DMS79 treated with DMSO at 0.1 percent for 48 hours (cell line): ENCODE measurements at places on chromosomes 6 and 20.
A peak's percentile ranks its signal among the peaks of the same experiment; 100 is the strongest.

- no peak for DNase-seq
These were observed 3.4 kb upstream of the MICAL1 start for GRCh38 chr6:109458774-109459531.

DNA sequence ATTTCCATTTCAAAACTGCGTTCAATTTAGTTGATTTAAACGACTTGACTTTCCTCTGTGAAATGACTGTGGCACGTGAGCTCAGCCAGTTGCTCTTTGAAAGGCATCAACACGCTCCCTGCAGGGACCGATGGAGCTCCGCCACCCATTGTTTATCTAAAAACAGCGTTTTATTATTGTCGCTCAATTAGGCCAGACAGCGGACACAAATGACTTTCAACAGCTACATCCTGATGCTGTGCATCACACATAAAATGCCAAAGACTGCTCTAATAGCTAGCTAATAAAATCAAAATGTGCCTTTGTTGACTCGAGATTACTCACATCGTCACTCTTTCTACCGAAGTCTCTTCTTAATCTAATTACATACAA lies 332.5 kb downstream of the CD83 start:
- DNase-seq: no peak

GRCh38 chr6:37483917-37484785 lies 15.5 kb downstream of the CCDC167 start:
- DNase-seq: peak; percentile 20

DNA sequence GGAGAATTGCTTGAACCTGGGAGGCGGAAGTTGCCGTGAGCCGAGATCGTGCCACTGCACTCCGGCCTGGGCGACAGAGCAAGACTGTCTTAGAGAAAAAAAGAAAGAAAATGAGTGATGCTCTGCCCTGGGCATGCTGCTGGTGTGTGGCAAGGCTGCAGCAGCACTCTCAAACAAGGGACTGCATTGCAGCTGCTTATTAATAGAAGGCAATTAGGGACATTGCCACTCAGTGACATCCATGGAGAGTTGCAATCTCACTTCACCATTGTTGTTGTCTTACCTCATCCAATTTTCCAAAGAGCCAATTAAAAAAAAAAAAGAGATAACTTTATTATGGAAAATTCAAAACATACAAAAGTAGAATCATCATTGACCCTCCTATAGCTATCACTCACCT lies 131.1 kb downstream of the LRRC1 start:
- DNase-seq: peak; percentile 23

DNA sequence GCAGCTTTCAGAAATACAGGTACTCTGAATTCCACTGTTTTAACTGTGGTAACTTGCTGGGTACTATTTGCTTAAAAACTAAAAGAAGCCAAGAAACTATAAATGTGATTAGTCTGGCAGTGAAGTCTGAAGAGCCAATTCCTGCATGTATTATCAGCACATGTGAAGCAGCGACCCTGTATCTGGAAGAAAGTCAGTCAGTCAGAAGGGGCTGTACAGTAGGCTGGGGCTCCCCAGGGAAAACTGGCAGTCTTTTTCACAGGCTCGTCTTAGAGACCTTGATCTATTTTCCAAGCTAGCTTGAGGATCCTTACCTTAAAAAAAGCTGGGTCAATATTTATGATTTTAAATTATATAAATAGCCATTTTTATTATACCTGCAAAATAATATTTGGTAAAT lies 104.9 kb downstream of the PDSS2 start:
- DNase-seq: no peak

GRCh38 chr6:134196568-134197193 lies 121.2 kb downstream of the SGK1 start:
- DNase-seq: no peak

DNA sequence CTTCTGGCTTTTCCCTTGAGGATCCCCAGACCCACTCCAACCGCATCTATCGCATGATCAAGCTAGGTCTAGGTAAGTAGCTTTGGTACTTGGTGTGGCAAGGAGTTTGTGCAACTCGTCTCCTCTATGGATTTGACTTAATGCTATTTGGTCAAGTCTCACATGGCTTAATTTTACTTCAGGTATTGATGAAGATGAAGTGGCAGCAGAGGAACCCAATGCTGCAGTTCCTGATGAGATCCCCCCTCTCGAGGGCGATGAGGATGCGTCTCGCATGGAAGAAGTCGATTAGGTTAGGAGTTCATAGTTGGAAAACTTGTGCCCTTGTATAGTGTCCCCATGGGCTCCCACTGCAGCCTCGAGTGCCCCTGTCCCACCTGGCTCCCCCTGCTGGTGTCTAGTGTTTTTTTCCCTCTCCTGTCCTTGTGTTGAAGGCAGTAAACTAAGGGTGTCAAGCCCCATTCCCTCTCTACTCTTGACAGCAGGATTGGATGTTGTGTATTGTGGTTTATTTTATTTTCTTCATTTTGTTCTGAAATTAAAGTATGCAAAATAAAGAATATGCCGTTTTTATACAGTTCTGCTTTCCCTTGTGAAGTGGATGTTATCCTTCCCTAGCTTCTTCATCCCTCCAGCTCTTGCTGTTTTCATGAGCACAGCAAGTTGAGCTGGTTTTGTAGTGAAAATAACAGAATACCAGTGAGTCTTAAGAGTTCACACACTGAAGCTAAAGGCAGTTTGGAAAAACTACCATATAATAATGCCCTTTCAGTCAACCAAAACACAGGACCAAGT lies 3.8 kb downstream of the SLC35B2 start:
- no peak for DNase-seq

GRCh38 chr6:92297101-92297500 lies 1122.3 kb downstream of the EPHA7 start:
- no peak for DNase-seq

- no peak for DNase-seq
These were observed 3.5 kb upstream of the SLC22A2 start for GRCh38 chr6:160261991-160262680.

- no peak for DNase-seq
These were observed 12.0 kb upstream of the CCDC170 start for GRCh38 chr6:151481786-151482185.

DNA sequence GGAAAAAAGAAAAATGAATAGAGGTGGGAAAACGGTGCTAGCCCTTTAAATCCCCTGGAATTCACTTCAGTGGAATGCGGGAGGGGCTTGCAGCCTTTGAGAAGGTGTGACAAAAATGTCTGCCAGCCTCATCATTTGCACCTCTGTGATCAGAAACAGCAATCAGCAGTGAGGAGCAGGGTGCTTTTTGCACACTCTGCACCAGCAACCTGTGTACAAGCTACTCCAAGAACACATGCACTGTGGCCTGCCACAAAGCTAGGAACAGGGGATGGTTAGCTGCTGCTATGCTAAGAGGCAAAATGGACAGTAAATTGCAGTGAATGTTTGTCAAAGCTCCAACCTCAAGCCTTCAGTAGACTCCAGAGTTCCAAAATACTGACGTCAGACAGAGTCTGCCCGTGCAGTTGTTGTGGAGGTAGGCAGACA lies 29.7 kb downstream of the GINS1 start:
- DNase-seq: no peak

- DNase-seq: no peak
These were observed 30.6 kb downstream of the DACT2 start for GRCh38 chr6:168288781-168289570.

DNA sequence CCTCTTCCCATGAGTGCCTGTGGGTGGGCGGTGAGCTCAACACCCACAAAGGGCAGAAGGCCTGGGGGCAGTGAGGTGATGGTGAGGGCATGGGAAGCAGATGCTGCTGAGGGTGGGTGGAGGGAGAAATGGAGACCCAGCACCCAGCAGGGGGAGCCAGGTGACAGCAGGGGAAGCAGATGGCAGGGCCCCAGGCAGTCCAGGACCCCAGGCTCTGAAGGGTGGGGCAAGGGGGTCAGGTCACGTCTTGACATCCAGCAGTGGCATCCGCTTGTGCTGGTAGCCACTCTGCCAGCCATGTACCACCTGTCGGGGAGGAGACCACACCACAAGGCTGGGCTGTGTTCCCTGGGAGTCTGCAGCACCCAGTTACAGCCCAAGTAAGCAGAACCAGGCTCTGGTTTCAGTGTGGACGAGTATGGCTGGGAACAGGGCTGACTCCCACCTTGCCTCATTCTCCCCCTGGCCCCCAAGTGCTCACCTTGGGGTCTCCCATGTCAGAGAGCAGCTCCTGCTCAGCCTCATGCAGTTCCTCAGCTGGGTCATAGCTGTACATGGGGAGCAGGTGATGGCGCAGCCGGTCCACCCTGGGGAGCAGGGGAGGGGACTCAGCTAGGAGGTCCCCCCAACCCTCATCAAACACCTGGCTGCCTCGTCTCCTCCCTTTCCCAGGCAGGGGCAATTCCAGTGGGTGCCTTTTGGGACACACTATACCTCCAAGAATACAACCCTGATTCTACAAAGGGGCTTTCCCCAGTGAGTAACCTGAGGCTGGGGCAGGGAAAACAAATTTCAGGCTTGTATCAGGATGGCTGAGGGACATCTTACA lies 2.0 kb downstream of the SMIM29 start:
- DNase-seq: peak; percentile 1

DNA sequence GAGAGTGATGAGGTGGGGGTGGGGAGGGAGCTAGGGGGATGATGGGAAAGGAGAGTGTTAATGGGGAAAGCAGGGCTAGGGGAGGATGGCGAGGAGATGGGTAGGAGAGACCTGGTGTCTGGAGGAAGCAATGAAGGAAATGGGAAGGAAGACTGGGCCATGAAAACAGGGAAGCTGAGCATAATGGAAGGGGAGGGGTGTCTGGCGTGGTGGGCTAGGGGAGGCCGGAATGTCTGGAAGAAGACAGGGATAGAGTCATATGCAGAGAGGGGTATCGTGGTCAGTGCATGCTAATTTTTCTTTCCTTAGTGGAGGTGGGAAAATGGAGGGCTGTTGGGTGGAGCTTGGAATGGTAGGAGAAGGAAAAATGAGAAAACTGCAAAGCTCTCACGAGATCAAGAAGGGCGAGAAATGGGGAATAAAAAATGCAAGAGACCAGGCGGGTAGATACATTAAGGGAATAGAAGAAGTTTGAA lies 423 bp downstream of the KLHDC3 start:
- peak; percentile 41 for DNase-seq

DNA sequence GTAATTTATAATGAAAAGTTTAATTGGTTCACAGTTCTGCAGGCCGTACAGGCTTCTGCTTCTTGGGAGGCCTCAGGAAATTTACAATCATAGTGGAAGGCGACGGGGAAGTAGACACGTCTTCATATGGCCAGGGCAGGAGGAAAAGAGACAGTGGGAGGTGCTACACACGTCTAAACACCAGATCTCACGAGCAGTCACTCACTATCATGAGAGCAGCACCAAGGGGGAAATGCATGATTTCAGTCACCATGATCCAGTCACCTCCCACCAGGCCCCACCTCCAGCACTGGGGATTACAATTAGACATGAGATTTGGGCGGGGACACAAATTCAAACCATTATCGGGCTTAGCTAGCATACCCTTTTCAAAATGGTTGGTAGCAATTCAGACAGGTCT lies 41.2 kb downstream of the EIF2S2 start:
- no peak for DNase-seq

DNA sequence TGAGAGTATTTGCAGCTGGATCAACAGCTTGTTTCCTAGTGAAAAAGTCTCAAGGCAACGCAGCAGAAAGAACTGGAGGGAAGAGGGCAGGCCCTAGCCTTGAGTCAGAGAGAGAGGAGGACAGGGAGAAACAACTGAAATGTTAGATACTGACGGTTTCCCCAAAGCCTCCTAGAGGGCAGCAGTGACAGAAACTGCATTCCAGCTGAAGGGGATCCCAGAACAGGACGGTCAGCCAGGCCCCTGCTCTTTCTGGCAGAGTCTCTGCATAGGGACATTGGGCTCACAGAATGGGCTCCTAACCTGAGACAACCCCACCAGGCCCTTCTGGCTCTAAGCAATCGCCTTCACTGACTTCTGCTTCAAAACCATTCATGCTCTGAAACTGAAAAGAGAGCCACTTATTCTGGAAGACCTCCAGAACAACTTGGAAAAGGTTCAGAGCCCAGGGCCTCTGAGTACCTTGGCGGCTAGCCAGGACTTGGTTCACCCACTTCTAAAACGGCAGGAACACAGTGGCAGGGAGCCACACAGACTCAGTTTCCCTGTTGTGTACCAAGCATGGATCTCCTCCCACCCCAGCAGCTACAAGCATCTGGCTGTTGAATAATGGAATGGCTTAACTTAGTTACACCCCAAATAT lies 72.9 kb downstream of the PSMB1 start:
- DNase-seq: peak; percentile 73

GRCh38 chr6:28597217-28597835 lies 71.6 kb downstream of the GPX5 start:
- peak; percentile 12 for DNase-seq

- no peak for DNase-seq
These were observed 36.7 kb downstream of the EBF4 start for GRCh38 chr20:2729251-2729713.

- no peak for DNase-seq
These were observed 2.6 kb downstream of the VGLL2 start for GRCh38 chr6:117267766-117268534.
